Stimulated activated CD4-positive, alpha-beta T cell treated with anti-CD3 and anti-CD28 coated beads, Interleukin-1b, Interleukin-23, amount 100 ng/mL, for 1 hour (primary cell): ENCODE measurements at places on chromosomes 7 and 10.

DNA sequence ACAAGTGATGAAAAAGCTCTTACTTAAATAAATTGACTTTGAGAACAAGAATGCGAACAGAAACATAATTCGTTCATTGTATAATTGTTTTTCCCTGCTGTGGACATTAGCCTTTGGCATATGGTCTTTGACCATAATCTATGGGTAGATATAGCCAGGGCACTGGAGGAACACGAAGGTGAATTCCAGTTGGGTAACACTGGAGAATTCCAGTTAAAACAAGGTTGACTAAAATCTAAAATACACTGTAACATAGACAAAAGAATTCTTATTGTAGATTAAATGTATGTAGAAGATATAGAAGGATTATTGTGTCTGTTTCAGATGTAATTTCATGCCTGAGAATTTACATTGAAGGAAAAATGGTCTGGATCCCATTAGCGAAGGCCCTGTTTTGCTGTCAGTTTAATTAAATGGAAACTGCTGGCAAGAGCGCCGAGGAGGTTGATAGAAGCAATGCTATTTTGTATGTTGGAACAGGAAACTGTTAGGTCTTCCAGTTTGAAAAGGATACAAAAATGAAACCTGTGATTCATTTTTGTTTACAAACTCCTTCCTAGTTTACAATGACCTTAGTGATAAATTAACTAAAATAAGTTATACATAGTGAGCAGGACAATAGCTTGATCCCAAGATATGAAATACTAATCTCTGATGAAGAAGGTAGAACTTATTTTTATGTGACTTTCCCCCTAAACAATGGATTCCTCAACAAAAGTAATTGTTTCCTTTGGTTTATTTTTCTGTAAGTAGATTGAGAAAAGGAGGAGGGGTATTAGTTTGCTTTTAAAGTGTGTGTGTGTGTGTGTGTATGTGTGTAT is 68.9 kb downstream of the ARID5B start:
- no peak for DNase-seq

DNA sequence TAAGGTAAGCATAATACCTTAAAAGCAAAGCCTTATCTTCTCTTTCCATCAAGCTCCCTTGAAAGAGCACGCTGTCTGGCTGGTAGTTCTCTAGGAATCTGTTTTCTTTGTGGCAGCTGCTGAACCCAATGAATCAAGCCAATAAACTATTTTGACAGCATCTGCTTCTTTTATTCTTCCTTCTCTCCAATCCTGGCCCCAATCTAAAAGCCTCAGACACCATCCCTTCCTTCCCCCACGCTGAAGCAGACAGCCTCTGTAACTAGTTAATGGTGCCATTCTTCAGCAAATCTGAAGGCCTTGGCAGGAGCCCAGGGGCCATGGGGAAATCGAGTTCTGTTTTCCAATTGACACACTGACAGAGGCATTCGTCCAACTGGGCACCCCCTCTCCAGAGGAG is 186.6 kb upstream of the LYZL1 start:
- DNase-seq, result no peak

DNA sequence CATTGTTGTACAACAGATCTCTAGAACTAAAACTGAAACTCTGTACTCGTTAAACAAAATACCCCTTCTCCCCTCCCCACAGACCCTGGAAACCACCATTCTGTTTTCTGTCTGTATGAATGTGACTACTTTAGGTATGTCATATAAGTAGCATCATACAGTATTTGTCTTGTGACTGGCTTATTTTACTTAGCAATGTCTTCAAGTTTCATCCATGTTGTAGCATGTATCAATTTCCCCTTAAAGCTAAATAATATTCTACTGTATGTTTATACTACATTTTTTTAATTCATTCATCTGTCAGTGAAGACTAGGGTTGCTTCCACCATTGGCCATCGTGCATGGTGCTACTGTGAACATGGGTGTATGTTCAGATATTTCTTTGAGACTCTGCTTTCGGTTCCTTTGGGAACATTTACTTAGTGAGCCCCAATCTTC is 71.2 kb upstream of the RPA3 start:
- no peak for DNase-seq

DNA sequence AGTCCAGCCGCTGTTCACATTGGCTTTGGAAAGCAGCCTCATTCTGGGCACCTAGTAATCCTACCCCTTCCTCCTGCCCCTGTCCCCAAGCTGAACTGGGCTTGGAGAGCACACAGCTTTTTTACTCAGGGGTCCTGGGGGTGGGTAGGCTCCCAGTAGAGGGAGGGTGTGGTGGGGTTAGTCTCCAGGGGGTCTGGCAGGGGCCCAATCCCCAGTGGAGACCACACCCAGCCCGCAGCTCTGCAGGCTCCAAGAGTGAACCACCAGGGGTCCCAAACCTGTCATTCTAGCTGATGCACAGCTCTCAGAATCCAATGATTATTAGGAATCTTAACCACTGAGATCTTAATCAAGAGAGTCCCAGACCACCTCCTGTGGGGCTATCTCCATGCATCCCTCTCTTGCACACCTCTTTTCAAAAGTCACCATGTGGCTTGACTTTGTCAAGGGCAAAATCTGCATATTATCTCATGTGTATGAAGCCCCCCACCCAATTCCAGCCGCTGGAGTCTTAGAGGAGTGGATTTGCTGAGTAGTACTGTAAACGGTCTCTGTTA is 2.7 kb downstream of the HOXA11 start:
- no peak for DNase-seq

DNA sequence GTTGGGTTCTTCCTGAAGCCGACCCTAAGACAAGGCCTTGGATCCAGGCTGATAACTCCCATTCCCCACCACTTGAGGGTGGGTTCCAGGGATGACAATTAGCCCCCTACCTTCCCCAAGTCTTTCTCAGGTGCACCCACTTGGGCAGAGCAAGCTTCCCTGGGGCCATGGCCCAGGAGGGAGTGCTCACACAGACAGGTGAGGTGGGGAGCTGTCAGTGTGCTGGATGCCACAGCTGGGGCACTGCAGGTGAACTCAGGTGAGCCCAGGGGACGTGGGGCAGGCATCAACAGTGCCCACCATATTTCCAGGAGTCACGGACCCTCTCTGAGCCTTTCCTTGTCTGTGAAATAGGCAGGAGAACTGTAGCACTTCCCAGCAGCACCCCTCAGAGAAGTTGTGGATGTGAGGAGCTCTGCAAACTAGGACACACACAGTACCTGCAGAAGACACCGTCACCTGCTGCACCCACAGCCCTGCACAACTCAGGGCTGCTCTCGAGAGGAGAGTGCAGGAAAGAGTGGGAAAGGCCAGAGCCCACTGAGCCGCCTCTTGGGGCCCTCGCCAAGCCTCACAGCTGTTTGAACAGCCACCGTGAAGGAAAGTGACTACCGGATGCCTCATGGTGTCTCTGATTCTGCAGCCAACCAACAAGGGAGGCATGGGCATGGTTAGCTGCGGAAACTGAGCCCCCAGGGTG is 17.9 kb downstream of the SH3PXD2A start:
- DNase-seq, result no peak

DNA sequence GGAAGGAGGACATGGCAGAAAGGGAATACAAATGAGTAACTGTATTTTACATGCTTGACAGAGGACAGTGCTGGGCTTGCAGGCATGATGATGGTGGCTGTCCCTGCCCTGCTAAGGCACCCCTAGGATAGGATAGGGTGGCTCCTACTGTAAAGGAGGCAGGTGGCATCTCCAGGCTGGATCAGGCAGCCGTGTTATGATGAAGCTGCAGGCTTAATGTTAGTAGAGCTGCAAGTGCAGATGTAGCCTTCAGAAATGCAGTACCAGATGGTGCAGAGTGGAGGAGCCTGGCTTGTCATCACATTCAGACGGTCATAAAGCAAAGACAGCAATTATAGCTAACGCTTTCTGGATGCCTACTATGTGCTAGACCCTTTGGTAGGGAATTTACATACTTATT is 287.9 kb upstream of the PODXL start:
- no peak for DNase-seq

DNA sequence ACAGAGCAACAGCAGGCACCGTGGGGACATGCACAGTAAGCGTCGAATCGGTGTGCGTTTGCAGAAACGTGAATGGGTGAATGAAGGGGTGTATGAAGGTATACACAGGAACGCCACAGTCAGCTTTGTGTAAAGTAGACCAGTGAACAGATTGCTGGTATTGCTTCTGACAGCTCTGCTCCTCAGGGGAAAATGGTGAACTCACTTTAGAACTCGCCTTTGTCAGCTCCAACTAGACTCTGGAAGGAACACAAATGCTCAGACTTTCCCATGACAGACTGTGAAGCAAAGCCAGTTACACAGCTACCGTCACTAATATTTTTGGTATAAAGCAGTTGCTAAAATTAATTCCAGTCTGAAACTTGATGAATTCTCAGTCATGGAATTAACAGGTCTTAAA is 78.9 kb downstream of the CUX1 start:
- no peak for DNase-seq

GRCh38 chr10:117014835-117015234 is 9.8 kb upstream of the SHTN1 start:
- DNase-seq, result no peak

- DNase-seq, result no peak
These were observed 121.5 kb upstream of the PRR15 start for GRCh38 chr7:29442146-29442545.

- DNase-seq, result no peak
These were observed 106.1 kb downstream of the PRKCQ start for GRCh38 chr10:6473901-6474370.

DNA sequence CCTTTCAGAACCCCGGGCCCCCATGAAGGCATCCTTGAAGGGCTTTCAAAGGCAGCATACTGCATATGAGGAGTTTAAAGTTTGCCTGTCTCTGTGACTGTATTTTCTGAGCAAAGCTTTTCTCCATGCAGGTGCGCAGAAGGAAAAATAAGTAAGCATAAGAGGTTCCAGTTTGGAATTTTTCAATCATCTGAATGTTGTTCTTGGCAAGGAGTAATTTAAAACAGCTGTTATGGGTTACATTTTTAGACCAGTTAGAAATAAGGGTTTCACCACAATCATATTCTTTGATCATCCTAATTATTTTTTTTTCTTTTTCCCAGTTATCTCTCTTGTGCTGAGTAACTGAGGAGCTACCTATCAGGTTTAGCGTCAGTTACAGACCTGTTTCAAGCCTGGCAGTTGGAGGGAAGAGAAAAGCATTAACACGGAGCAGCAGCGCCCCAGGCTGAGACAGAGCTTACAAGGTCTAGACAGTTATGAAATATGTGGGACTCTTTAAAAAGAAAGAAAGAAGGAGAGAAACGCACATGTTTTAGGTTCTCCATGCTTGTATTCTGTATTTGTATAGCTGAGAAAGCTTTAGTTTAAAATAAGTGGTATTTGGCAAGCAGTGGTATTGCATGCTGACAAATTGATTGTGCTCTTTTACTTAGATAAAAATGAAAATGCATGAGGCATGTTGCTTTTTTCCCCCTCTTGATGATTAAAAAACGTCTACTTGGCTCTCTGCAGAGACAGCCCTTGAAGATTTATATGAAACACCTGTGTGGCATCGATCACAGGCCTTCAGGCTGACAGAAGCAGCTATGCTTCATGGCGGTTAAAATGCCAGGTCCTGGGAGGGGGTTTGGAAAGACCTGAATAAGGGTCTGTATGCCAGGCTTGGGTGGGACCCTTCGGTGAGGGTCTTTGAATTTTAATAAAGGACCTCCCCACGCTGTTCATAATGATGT is 157.6 kb downstream of the GRK5 start:
- DNase-seq, result no peak

- DNase-seq, result no peak
These were observed 109.9 kb downstream of the REEP3 start for GRCh38 chr10:63630931-63631680.

- DNase-seq, result no peak
These were observed 3.6 kb downstream of the FIGNL1 start for GRCh38 chr7:50446542-50446960.

- no peak for DNase-seq
These were observed 13.5 kb upstream of the ADRB1 start for GRCh38 chr10:114030140-114030539.

- no peak for DNase-seq
These were observed 30.6 kb downstream of the SVOPL start for GRCh38 chr7:138670594-138670993.

DNA sequence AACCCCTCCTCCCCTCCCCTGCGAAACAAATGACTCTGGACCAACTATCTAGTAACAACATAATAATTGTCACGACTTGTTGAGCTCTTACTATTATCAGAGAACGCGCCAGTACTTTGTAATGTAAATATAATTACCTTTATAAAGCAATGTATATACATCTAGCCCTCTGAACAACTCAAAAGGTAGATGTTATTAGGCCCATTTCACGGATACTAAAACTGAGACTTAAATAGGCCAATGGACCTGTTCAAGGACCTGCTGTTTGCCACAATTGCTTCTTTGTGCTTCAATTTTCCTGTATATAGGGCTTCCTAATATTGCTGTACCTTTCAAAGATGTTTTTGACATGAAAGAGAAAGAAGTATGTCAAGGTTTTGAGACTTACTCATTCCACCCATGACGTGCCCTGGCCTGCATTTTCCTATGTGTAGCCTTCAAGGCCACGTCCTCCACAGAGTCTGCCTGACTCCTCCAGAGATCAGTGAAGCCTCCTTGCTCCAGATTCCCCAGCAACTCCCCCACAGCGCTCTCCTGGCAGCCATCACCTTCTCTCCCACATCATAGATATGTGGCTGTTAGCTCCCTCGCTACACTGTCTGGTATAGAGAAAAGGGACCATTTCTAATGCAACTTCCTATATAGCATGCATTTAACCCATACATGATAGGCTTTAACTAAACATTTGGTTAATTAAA is 156.6 kb downstream of the SKIDA1 start:
- no peak for DNase-seq

DNA sequence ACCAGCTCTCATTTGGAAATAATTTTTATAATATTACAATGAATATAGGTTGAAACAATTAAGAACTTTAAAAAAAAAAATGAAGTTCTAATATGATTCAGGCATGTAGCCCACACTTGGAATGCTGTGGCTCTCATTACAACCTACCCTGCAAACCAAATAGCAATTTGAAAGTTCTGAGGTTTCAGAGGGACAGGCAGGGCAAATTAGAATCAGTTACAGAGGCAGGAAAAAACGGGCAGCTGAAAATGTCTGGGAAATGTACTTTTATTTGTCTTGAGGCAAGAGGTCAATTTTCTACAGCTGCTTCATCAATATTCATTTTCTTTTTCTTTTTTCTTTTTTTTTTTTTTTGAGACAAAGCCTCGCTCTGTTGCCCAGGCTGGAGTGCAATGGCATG is 95.3 kb downstream of the PIP4K2A start:
- DNase-seq, result no peak

GRCh38 chr7:158318511-158318913 is 269.1 kb downstream of the PTPRN2 start:
- no peak for DNase-seq
